ENCODE measurements at places on chromosomes 16 and 17.

GRCh38 chr17:42092939-42093338, 5.3 kb downstream of the ZNF385C start:
- DNase-seq, result no peak

GRCh38 chr17:63665527-63666214, 34.3 kb downstream of the LIMD2 start:
- no peak for DNase-seq

GRCh38 chr17:83203073-83203471, 123.7 kb downstream of the METRNL start:
- DNase-seq, result peak; percentile 70

- no peak for DNase-seq
These were observed 9.9 kb upstream of the NAGS start for GRCh38 chr17:43994272-43995149.

- DNase-seq, result no peak
These were observed 16.5 kb downstream of the YPEL2 start for GRCh38 chr17:59347975-59348391.

- DNase-seq, result no peak
These were observed 42.0 kb upstream of the KCNJ2 start for GRCh38 chr17:70127221-70127873.

GRCh38 chr16:70568601-70569237, 45.1 kb downstream of the SF3B3 start:
- DNase-seq, result no peak

GRCh38 chr17:17849845-17850373, 13.1 kb upstream of the SREBF1 start:
- peak; percentile 58 for DNase-seq

DNA sequence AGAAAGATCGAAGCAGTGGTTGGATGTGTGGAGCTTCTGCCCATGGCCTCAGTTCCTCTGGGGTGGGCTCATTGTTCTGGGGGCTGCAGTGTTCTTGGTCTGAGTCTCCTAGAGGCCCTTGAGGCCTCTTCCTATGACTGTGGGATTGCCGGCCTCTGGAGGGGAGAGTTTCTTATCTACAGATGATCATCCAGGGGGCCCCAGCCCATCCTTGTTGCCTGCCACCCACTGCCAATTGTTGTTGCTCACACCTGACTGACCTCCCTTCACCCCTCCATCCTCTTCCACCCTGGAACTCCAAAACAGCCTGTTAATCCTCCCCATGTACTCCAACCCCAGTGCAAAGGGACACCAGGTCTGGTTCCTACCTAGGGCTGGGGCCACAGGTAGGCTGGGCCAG, 5.9 kb downstream of the B3GNT9 start:
- DNase-seq, result no peak

DNA sequence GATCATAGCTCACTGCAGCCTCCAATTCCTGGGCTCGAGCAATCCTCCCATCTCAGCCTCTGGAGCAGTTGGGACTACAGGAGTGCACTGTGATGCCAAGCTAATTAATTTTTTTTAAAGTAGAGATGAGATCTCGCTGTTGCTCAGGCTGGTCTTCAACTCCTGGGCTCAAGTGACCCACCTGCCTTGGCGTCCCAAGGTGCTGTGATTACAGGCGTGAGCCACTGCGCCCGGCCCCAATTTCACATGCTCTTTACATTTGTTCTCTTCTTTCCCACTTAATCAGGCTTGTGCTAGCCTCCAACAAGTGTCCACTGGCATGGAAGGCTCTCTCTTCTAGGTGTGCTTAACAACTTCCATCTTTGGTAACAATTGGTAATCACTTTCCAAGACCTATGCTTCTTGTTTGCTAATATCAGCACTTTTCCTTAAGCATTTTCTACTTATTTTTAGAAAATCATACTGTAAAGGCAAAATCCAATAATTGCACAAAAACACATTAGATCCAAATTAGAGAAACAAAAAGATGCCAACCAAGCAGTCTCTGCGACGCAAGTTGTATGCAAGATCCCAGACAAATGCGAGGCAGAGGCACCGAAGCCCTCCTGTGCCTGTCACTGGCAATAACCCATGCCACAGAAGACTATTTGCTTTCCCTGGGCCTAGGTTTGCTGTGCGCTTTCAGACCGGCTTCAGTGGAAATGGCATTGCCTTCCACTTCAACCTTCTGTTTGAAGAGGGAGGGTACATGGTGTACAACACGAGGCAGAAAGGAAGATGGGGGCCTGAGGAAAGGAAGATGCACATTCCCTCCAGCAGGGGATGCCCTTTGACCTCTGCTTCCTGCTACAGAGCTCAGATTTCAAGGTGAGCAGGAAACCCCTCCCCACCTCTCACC, 52.6 kb downstream of the NOS2 start:
- DNase-seq, result no peak
